RPMI8226 (cell line): ENCODE measurements at places on chromosomes 1 and 21.

DNA sequence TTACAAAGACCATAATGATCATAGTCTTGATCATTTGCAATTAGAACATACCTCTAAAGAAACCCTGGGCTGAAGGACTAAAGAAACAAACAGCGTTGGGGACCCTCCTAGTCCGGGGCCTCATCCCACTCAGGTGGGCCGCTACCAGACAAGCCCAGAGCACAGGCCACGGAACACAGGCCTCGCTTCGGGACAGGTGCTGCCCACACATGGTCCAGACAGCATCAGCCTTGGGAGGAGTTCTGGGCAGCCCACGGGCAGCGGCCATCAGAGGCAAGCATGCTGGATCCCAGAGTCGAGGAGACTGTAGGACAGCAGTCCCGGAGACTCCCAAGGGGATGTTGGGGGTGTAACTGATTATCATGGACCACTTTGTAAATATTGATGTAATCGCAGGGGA lies 4.9 kb downstream of the C2CD2 start:
- no peak for DNase-seq

GRCh38 chr1:241387216-241387615 lies 30.2 kb upstream of the RGS7 start:
- no peak for DNase-seq

- DNase-seq = no peak
Observed at GRCh38 chr1:150015651-150016131, 5.2 kb upstream of the OTUD7B start.

GRCh38 chr1:207631137-207631536 lies 13.8 kb upstream of the CR1L start:
- no peak for DNase-seq

DNA sequence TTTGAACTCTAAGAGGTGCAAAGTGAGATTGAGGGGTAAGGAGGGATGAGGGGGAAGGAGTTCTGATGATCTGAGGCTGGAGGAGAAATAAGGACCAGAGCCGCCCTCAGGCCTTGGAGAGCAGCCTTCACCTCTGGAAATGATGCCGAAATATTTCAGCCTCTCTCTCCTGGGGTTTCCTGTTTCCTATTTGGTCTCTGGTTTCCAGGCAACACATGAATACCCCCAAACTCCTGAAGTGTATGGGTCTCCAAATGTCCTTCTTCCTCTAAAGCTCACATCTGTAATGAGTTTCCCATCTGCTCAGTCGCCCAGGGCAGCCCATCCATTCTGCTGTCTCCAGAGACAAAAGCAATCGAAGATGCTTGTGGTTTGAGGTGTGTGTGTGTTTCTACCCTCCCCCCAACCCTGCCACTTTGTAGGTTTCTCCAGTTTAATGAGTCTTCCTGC lies 52.0 kb upstream of the FAM20B start:
- DNase-seq = peak; percentile 28

DNA sequence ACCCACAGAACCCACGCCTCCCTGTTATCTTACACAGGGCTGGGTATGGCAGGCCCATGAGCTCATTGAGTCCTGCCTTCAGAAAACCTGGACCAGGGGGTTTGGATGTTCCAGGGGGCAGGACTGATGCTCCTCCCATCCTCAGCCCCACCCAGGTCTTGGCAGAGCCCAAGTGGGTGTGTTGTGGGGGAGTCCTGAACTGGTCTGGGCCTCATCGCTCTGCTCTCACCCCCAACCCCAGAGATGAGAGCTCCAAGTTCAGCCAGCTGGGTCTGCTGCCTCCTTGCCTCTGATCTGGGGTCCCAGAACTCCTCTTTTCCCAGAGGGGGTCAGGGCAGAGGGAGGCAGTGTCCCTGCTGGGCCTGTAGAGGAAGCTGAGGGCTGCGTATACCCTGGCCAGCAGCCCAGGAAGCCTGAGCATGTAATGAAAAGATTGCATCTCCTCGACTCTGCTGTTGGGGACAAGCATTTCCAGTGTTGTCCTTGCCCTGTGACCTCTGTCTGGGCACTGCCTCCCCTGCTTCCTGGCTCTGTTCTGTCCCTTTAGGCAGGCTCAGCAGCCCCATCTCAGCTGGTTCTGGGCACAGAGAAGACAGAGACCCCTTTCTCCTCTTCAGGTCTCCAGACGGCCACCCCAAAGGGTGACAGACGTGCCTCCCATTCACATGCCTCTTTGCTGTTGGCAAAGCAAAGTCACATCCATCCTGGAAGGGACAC lies 54.7 kb upstream of the EPS8L3 start:
- no peak for DNase-seq
